ENCODE measurements at places on chromosomes 16 and 17.
A peak's percentile ranks its signal among the peaks of the same experiment; 100 is the strongest.

DNA sequence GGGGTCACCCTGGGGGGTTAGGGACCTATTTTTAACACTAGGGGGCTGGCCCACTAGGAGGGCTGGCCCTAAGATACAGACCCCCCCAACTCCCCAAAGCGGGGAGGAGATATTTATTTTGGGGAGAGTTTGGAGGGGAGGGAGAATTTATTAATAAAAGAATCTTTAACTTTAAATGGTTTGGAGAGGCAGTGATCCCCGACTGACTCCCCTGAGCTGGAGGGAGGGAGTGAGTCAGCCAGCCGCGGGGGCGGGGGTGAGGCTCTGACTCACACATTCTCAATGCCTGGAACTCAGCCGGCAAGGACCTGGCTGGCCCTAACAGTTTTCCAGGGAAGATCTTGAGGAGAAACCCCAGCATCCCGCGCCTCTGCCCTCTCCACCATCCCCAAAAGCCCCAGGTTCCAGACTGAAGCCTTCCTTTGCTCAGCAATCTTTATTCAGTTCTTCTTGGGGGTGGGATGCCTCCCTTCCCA is 1.5 kb downstream of the HCFC1R1 start:
- DNase-seq, result peak; percentile 95

DNA sequence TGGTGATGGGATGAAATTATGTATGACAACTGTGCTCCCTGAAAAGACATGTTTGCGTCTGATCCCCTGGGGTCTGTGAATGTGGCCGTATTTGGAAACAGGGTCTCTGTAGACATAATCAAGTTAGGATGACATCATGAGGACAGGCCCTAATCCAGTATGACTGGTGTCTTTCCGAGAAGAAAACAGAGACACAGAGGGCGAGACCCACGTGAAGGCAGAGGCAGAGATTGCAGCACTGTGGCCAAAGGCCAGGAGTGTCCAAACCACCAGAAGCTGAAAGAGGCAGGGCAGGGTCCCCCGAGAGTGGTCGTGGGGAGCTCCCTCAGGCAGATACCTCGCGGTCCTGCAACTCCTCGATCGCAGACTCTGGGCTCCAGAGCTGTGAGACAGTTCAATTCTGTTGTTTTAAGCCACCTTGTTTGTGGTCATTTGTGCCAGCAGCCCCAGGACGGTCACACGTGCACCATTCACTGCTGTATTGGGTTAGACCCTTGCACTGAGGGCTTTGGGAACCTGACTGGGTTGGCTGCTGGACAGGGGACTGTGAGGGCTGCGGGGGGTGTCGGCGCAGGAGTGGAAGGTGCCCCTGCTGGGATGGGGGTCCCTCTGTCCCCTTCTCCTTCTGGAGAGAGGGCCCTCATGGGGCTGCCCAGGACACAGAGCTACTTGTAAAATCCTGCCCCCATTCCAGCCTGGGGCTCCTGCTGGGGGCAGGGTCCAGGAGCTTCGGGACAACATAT is 27.7 kb downstream of the METRNL start:
- DNase-seq, result no peak

DNA sequence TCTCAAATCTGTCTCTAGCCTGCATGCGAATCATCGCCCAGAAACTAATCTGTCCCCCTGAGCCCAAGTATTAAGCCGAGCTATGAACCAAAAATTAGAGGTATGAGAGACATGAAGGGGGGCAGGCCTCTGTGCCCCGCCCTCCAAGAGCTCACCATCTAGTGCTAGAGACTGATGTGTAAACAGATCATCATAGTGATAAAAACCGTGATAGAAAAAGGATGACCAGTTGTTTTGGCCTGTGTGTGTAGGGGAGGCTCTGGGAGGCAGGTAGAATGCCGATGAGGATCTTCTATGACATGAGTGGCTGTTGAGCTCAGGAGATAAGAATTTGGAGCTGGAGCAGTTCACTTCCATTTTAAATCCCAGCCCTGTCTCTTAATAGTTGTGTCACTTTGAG is 89.1 kb upstream of the TBX2 start:
- peak; percentile 43 for DNase-seq

GRCh38 chr17:79294459-79295071 is 219.9 kb downstream of the ENGASE start:
- DNase-seq, result no peak

- no peak for DNase-seq
Observed at GRCh38 chr16:77591347-77591746, 131.0 kb upstream of the NUDT7 start.

DNA sequence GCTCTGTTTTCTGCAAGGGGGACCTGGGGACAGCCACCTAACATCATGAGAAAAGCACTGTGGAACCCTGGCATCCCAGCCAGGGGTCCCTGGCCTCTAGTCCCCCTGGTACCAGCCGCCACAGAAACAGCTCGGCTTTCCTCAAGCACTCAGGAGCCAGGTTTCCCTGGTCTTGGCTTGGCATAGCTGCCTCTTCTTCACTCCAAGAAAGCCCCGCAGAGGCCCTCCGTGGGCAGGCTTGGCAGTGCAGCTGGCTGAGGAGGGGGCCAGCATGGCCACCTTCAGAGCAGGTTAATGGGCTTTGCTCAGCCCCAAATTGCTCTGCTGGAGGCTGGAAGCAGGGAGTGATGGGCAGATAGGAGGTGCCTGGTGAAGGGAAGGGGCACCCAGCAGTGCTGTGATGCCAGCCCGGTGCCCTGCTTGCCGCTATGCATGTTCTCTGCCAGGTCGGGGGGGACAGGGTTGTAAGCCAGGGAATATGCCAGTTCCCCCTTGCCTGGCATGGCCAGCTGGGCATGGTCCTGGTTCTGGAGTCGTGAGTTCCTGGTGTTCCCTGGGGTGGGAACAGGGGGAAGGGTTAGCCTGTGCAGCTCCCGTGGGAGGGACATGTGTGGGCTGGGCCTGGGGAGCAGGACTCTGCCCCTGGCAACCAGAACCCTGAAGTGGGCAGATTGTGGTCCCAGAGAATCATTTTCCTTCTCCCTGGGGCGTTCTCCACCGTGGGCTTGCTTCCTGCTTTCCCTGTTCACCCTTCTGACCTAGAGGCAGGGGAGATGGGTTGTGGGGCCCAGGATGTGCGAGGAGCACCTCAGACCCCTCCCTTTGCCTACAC is 3.2 kb downstream of the ANKRD13B start:
- no peak for DNase-seq

GRCh38 chr16:86752582-86753175 is 174.3 kb downstream of the FOXL1 start:
- no peak for DNase-seq

GRCh38 chr16:50627419-50627818 is 53.7 kb downstream of the SNX20 start:
- DNase-seq, result no peak

GRCh38 chr16:83458612-83459011 is 349.2 kb upstream of the HSBP1 start:
- peak; percentile 57 for DNase-seq

DNA sequence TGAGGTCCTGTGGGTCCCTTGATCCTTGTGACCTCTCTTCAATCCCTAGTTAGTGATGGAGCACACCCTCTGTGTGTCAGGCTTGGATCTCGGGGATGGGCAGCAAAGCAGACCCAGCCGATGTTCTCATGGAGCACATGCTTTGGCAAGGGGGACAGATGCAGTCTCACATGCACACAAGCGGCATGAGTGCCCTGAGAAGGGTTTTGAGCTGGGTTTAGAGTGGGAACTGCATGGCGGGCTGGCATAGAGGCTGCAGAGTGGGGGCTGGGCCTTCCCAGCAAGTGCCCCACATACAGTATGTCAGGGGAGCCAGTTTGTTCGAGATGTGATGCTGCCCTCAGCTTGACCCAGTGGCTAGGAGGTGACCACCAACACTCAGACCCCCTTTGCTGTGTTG is 41.6 kb downstream of the B9D1 start:
- no peak for DNase-seq

- no peak for DNase-seq
Observed at GRCh38 chr17:2924211-2924610, 128.0 kb downstream of the RAP1GAP2 start.

GRCh38 chr16:30472328-30472942 is at the start of gene ITGAL:
Gene ITGAL, plus strand, starts transcription at chr16:30472742. Its CDS starts 96 bp downstream, at chr16:30472838.
- DNase-seq, result no peak

GRCh38 chr17:81192386-81193050 is 26.5 kb upstream of the AATK start:
- DNase-seq, result no peak

DNA sequence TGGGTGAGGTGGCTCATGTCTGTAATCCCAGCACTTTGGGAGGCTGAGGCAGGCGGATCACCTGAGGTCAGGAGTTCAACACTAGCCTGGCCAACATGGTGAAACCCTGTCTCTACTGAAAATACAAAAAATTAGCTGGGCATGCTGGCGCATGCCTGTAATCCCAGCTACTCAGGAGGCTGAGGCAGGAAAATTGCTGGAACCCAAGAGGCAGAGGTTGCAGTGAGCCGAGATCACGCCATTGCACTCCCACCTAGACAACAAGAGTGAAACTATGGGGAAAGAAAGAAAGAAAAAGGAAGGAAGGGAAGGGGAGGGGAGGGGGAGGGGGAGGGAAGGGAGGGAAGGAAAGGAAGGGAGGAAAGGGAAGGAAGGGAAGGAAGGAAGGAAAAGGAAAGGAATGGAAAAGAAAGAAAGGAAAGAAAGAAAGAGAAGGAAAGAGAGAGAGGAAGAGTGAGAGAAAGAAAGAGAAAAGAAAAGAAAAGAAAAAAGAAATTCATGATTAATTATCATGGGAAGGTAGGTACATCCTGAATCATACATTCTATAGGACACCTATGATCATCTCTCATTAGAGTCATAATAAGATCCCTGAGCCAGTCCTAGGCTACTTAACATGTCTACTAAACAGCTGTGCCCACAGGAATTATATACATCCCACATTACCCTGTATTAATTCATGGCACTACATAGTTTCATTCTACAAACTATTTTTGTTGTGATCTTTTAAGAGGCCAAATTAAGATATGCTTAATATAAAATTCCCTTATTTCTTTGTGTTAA is 40.9 kb downstream of the CREBBP start:
- no peak for DNase-seq

DNA sequence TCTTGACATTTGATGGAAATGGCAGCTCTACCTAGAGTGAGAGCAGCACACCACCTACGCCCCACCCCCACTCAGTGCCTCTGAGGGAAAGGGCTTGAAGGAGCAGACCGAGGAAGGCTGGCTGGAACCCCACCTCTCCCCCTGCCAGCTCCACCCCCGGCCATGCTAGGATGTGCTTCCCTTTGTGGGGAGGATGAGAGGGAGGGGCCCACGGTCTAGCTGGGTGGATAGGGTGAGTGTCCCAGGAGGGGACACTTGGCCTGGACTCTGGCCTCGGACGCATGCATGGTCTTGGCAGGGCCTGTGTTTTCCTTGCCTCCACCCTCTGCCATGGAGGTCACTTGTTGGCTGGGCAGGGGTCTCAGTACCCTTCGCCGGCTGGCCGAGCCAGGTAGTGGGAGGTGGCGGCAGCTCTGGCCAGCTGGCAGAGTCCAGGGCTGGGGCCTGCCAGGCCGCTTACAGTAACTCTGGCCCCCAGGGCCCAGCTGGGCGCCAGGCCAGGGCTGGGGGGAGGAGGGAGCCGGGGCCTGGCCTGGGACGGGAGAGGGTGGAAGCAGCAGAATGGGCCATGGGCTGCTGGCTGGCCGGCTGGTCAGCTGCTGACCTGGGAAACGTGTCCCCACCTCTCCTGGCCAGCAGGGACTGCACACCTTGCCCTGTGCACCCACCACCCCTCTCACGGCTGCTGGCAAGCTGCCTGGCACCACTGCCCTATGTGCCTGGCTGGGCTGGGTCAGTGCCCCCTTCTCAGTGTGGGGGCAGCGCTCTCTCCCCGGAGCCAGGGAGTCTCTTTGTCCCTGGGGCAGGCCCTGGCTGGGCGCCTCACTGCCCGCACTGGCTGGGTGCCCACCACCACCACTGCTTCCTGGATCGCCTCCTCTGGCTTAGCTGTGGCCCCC is 23.0 kb downstream of the RARA start:
- peak; percentile 81 for DNase-seq

DNA sequence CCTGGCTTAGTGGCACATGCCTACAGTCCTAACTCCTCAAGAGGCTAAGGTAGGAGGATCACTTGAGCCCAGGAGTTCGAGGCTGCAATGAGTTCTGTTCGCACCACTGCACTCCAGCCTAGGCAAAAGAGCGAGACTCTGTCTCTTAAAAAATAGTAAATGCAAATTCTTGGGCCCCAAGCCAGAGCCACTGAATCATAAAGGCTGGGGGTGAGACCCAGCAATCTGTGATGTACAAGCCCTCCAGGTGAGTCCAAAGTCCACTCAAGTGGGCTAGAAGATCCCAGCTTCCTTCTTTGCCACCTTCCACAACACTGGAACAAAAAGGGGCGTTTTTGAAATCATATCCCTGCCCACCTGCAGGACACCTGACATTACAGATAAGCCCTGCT is 16.9 kb downstream of the TRIM25 start:
- DNase-seq, result no peak

- DNase-seq, result no peak
Observed at GRCh38 chr16:9907752-9908151, 274.5 kb downstream of the GRIN2A start.

GRCh38 chr17:77926981-77927380 is 31.5 kb upstream of the TNRC6C start:
- DNase-seq, result no peak

DNA sequence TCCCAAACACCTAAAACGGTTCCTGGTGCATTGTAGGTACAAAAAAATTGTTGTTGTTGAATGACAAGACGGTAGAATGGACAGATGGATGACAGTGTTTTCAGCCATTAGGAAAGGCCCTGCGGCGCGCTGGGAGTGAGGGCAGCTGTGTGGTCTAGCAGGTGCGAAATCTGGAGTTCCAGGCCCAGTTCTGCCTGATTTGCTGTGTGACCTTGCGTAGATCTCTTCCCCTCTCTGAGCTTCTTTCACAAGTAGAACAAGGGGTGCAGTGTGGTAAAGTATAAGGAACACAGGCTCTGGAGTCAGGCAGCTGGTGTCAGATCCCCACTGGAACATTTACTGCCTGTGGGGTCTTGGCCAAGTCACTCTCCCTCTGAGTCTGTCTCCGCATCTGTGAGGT is 25.3 kb downstream of the SPNS2 start:
- DNase-seq, result no peak

- DNase-seq, result peak; percentile 60
Observed at GRCh38 chr17:7260651-7261378, 1.5 kb downstream of the CLDN7 start.

- no peak for DNase-seq
Observed at GRCh38 chr17:77877036-77877435, 81.5 kb upstream of the TNRC6C start.

GRCh38 chr17:80790981-80791742 is 200.5 kb upstream of the CHMP6 start:
- no peak for DNase-seq

Measured in hepatic stellate cell (primary cell).